ENCODE measurements at places on chromosomes 2 and 18.
A peak's percentile ranks its signal among the peaks of the same experiment; 100 is the strongest.

- DNase-seq, result no peak
Measured at GRCh38 chr2:229220254-229220653, 50.8 kb downstream of the PID1 start.

DNA sequence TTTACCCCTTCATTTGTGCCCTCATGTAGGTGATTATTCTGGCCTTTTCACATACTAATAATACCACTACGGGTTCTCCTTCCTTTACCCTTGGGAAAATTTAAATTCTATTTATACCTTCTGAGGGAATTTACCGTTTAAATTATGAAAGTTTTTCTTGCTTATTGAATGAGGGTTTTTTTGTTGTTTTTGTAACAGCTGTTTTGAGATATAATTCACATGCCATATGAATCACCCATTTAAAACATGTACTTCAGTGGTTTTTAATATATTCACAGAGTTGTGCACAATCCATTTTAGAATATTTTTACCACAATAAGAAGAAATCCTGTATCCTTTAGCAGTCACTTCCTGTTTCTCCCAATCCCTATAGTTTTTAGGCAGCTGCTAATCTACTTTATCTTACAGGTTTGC, 54.7 kb downstream of the EML4 start:
- no peak for DNase-seq

- no peak for DNase-seq
Measured at GRCh38 chr2:54956111-54956627, 94.1 kb downstream of the RTN4 start.

DNA sequence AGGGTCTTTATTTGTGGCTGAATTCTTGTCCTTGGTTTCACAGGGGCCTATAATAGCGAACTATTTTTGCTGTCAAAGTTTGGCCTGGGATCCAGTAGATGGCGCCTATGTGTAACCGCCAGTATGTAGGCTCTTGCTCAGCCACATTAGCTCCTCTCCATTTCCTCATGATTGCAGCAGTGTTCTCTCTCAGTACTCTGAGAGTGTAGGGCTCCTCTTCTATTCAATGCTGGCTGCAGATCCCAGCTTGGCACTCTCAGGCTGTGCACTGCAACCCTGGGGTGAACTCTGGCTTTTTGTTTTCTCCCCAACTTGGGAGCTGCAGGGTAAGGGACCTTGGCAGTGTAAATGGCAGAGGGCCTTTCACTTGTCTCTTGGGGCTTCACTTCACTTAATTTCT, 344.6 kb upstream of the CHAC2 start:
- DNase-seq, result peak; percentile 42

GRCh38 chr2:191783416-191783815, 63.5 kb downstream of the CAVIN2 start:
- DNase-seq, result no peak

DNA sequence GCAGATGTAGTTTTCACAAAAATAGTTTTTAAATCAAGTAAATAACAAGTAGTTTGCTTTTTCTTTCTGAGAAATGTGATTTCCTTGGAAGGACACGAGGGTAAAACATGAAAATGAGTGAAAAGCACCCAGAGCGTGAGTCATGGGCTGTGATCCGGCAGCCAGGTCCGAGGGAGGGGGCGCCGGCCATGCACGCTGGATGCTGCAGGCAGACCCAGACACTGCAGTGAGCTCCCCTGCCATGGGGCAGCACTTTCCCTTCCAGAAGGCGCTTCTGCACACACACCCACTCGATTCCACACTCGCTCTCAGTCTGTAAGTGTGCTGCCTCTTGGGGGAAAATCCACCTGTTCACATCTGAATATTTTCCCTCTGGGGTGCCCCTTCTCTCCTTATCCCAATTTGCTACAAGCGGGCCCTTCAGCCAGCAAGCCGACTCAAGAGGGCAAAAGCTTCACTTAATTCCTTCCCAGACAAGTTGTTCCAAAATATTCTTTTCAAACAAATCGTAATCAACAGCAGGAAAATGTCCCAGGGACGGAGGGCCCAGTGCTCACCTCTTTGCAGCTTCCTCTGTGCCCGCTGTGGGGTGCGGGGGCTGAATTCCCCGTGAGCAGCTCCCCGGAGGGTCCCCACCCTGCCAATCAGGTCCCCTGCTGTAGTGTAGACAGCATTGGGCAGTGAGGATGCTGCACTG, 87.0 kb upstream of the ID2 start:
- DNase-seq, result peak; percentile 10

- DNase-seq, result no peak
Measured at GRCh38 chr18:13014232-13014631, 23.1 kb downstream of the CEP192 start.

DNA sequence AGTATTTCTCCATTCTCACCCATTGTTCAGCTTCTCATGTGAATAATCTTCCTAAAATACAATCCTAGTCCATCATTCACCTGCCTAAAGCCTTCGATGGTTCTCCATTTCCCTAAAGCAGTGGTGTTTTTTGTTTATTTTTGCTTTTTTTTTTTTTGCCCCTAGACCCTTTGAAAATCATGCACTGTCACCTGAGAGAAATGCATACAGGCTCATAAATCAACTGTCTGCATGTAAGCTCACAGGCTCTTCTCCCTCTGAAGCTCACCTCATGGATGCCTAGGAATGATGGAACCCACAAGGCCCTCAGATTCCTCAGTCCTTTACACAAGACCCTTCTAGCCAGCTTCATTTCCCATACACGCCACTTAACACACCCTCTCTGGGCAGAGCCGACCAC, 31.5 kb downstream of the B4GALT6 start:
- no peak for DNase-seq

DNA sequence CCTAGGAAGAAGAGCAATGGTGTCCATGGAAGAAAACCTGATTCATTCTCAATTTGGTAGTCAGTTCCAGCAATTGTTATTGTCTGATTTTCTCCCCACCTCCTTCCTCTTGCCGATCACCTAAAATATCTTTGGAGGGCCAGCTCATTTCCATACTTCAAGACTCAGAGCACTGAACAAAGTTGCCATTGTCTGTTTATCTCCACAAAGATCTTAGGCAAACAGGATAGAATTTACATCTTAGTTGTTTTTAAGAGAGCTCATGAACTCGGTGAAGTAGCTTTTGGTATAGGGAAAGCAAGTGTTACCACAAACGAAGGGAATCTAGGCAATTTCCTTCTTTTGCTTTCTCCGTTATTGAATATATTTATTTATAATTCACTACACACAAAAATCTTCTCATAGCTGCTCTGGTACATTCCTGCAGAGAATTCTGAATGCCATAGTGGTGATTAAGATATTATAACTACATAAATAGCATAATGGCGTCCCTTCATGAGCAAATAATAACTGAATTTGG, 41.5 kb upstream of the CHST9 start:
- no peak for DNase-seq

GRCh38 chr2:43081131-43081765, 145.2 kb downstream of the ZFP36L2 start:
- DNase-seq, result no peak

- DNase-seq, result no peak
Measured at GRCh38 chr18:51229328-51229727, 31.8 kb upstream of the MEX3C start.

DNA sequence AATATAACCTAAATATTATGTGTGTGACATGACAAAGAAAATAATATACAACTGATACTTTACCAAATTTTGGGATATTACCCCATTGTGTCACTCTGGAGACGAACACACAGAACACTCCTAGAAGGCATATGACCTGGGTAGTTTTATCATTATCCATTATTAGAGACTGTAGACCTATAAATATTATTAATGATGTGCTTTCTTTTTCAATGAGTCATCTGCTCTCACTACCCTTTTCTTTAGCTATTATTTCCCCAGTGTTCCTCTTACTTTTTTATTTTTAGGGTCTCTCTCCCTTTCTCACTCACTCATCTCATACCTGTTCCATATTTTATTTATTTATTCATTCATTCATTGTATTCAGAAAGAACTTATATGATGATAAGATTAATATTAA, 143.3 kb upstream of the ITGA4 start:
- DNase-seq, result no peak

- DNase-seq, result peak; percentile 57
Measured at GRCh38 chr2:167212014-167212648, 323.9 kb downstream of the XIRP2 start.

- DNase-seq, result no peak
Measured at GRCh38 chr2:192277494-192278109, 82.9 kb upstream of the TMEFF2 start.

DNA sequence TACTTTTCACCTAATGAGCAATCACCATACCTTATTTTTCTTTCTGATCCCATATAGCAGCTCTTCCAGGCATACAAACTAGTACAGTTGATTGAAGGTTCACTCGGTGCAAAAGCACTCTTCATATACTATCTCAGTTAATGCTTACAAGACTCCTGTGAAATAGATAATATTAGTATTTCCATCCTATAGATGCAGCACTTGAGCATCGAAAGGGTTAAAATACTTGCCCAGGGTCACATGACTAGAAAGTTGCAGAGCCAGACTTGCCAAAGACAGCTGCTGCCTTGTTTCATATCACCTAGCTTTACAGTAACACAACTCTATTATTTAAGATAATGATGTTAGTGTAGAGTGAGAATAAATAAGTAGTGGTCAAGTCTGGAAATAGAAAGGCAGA, 466.0 kb upstream of the TNP1 start:
- DNase-seq, result no peak

DNA sequence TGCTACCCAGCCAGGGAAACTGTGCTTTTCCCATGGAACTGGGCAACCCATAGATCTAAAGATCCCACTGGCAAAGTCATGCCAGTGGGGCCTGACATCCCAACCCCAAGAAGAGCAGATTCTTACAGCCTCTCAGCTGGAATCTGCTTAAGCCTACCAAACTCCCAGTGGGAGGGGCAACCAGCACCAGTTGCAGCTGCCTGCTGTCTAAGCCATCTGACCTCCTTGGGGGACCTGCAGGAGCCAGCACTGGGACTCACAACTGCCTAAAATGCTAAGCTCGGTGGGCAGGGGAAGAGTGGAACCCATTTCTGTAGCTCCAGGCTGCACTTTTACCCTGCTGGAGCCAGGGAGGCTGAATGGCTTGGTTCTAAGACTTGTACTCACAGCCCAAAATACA, 770.7 kb upstream of the SLC8A1 start:
- DNase-seq, result no peak

- no peak for DNase-seq
Measured at GRCh38 chr2:3210257-3210656, 167.4 kb downstream of the EIPR1 start.

DNA sequence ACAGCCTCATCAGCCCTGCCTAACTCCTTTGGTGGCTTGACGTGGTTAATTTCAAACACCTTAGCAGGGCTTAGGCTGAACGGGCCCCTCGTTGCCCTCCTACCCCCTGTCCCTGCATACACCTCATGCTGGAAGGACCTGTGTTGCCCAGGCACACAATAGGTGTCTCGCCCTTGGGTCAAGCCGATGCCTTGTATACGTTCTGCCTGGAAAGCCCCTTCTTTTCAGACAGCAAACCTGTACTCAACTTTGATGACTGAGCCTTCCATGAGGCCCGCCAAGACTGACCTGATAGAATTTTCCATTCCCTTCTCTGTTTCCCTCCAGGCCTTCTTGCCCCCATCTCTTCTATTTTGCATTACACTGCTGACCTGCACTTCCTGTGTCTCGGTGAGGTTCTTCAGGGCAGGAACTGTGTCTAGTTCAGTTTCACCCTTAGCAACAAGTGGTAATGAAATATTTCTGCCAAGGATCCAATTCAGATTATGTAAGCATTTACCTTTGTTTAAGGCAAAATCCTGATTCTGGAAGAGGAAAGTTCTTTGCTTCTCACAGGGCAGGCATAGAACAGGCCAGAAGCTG, 7.9 kb downstream of the GREB1 start:
- no peak for DNase-seq

GRCh38 chr2:103174711-103175110, 412.9 kb downstream of the TMEM182 start:
- DNase-seq, result no peak

DNA sequence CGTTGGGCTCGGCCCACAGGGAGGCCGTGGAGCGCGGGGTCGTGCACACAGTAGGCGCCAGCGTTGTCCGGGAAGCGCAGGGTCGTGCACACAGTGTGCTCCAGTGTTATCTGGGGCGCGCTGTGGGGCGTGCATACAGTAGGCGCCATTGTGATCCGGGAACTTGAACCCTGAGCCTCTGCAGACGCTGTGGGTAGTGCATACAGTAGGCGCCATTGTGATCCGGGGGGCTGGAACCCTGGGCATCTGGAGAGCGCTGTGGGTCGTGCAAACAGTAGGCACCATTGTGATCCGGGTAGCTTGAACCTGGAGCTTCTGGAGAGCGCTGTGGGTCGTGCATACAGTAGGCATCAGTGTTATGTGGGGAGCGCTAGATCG, 793 bp downstream of the ZNF236 start:
- no peak for DNase-seq

- no peak for DNase-seq
Measured at GRCh38 chr2:202444000-202444399, 67.9 kb downstream of the BMPR2 start.

GRCh38 chr2:181658444-181658843, 1.5 kb upstream of the CERKL start:
- DNase-seq, result no peak

DNA sequence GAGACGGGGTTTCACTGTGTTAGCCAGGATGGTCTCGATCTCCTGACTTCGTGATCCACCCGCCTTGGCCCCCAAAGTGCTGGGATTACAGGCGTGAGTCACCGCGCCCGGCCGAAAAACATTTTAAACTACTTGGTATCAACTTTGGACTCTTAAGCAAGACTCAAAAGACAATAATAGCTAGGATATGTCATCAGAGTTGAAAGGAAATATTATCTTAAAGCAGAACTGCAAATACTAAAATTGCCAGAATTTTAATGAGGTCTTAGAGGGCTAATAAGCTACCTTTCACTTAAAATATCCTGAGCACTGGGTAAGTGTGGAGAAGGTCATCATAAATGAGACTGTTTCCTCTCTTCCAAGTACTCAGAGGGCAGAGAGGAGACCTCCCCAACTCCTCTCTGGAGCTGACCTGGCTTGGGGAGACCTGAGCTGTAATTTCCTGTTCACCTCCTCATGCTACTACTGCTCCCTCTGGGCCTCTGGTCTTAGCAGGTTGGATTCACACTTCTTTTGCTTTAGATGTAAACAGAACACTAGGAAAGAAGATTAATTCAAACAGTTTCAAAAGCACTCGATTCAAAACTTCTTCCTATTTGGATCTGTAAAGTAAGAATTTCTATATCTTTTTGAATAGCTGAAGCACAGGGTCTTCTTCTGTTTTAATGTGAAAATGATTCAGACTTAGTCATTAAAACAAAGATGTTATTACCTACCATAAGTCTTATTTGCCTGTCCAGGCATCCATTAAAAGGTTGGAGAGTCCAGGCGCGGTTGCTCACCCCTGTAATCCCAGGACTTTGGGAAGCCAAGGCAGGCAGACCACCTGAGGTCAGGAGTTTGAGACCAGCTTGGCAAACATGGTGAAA, 16.5 kb downstream of the CNRIP1 start:
- no peak for DNase-seq

DNA sequence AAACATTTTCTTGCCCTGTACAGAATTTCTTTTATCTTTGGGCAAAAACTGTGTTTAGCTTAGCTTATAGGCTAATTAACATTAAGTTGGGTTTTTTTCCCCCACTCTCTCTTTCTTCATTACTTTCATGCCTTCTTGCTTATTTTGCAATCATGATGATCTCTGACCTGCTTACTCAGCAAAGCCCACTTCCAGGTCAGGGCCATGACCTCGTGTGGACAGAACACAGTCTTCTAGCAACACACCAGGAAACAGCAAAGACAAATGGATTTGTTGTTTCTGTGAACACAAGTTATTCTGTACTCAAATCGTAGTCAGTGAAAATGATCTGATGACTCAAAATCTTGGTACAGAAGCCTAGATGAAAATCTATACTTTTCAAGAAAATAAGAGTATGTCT, 60.7 kb downstream of the SPATS2L start:
- no peak for DNase-seq

All from brain microvascular endothelial cell (primary cell).